ENCODE measurements at places on chromosomes 7 and 10.

- no peak for DNase-seq
These were observed 117.2 kb downstream of the RGS10 start for GRCh38 chr10:119425102-119425880.

DNA sequence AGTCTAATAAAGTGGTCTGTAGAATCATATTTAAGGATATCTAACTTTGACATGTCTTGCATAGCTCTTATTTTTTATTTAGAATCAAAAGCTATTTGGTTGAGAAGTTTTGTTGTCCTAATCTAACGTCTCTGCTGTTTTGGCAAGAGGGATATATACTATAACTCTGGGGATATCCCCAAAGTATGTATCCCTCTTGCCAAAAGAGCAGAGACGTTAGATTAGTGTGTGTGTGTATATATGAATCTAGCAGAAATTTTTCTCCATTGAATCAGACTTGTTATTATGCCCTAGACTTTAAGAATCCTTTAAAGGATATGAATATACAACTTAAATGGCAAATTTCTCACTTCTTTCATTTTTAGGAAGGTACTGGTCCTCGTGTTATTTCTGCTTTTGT lies 9.6 kb downstream of the SMC3 start:
- DNase-seq, result no peak

- no peak for DNase-seq
These were observed 230.8 kb downstream of the FOXP2 start for GRCh38 chr7:114645451-114645850.

DNA sequence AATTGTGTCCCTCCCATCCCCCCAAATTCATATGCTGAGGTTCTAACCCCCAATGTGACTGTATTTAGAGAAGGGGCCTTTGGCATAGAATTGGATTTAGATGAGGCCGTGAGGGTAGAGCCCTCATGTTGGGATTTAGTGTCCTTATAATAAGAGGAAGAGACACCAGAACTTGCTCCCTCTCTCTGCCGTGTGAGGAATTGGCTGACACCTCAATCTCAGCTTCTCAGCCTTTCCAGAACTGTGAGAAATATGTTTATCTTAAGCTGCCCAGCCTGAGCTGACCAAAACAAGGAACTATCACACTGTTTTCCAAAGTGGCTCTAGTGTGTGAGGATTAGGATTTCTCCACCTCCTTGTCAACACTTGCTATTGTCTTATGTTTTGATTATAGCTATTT lies 400.0 kb upstream of the FZD8 start:
- DNase-seq, result no peak

GRCh38 chr7:92598310-92598981 lies 8.3 kb upstream of the FAM133B start:
- DNase-seq, result no peak

GRCh38 chr7:23358152-23358674 lies 59.1 kb downstream of the MALSU1 start:
- DNase-seq, result no peak
